Astrocyte of the hippocampus (primary cell): ENCODE measurements at places on chromosomes 1 and 21.
A peak's percentile ranks its signal among the peaks of the same experiment; 100 is the strongest.

DNA sequence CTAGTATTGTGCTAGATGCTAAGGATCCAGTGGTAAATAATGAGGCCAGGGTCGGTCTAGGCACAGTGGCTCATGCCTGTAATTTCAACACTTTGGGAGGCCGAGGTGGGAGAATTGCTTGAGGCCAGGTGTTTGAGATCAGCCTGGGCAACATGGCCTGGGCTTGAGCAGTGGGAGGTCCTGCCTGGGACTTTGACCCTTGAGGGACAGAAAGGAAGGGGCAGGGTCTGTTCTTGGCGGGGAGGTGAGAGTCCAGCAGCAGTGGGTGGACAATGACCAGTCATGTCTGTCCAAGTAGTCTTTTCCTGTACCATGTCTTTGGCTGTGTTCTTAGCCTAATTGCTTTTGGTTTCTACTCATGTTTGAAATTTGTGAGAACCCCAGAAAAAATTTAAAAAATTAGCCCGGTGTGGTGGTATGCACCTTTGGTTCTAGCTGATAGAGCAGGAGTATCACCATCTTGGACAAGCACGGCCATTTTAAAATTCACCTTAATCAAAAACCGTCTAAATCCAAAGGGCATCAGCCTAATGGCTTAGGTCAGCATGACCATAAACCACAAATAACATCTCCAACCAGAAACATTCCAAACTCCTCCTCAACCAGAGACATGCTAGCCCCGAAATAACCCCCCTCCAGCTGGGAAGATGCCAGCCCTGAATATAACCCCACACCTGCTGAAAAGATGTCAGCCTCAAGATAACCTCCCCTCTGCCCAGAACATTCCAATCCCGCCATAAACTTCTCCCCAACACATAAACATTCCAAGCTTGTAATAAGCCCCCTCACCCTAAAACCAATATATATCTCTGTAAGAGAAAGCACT lies 6.8 kb upstream of the AK2 start:
- DNase-seq: no peak

- DNase-seq: no peak
Observed at GRCh38 chr1:175881246-175881976, 138.0 kb upstream of the TNR start.

DNA sequence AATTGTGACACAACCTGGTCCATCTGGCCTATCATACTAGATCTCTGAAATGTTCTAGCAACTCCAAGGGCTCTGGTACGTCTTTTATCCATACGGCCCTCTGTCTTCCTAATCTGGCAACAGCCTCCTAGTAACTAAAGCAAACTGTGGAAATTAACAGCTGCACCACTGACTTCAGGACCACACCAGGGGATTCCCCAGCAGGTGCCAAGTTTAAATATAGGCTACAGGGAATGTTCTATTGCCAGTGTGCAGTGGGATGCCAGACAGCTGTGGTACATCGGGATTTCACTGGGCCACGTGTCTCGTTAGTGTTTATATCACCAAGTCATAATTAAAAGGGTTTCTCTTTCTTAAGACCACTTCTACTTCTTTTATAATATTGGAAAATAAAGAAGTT lies 94.3 kb downstream of the RGS2 start:
- no peak for DNase-seq

DNA sequence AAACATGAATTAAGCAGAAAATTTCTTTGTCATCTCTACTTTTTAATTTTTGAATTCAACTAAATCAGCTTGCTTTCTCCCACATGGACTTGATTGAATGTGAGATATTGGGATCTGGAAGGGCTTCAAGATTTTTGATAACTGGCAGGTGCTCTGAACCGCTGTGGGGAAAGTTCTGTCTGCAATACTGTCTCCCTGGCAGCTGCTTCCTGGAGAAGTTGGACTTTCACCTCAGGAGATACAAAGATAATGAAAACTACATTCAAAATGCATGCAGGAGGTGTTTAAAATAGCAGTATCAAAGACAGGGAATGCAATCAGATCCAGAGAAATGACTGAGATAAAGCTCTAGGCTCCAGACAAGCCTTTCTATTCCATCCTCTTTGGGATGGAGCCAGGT lies 338.3 kb downstream of the NEGR1 start:
- no peak for DNase-seq

- DNase-seq: peak; percentile 74
Observed at GRCh38 chr1:85495556-85495955, 30.6 kb upstream of the DDAH1 start.

- peak; percentile 61 for DNase-seq
Observed at GRCh38 chr21:45982092-45982757, 655 bp downstream of the COL6A1 start.

GRCh38 chr1:156583821-156584622 lies 4.5 kb downstream of the TTC24 start:
- DNase-seq: peak; percentile 89

GRCh38 chr1:156129687-156130577 lies 15.4 kb downstream of the LMNA start:
- DNase-seq: peak; percentile 99
